Epithelial cell of proximal tubule (primary cell): ENCODE measurements at places on chromosomes 12 and 14.

DNA sequence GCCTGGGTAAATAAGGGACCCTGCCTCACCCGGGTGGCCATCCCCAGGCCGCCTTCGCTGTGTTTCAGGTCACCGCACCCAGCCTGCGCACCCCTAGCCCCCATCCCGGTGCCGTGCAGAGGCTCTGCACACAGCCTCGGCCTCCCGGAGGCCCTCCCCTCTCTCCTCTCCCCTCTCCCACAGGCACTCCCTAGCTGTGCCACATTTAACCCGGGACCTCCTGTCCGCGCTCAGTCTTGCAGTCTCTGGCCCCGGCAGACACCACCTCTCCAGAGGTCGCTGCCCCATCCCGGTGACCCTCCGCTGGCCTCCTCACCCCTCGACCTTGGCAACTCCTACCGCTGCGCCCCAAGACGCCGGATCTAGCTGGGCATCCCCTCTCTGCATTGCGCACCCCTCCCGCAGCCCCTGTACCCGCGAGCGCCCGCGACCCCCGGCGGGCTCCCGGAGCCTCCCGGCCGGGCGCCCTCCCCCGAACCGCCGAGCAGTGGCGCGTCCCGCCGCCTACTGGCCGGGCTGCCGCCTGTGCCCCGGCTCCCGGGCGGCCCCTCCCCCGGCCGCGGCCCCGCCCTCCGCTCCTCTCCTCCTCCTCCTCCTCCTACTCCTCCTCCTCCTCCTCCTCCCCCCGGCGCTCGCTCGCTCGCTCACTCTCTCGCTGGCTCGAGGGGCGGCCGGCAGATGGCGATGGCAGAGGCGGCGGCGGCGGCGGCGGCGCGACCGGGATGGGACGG lies 120.7 kb downstream of the AACS start:
- no peak for DNase-seq

GRCh38 chr12:91413581-91414546 lies 231.2 kb upstream of the DCN start:
- DNase-seq: peak; percentile 45

DNA sequence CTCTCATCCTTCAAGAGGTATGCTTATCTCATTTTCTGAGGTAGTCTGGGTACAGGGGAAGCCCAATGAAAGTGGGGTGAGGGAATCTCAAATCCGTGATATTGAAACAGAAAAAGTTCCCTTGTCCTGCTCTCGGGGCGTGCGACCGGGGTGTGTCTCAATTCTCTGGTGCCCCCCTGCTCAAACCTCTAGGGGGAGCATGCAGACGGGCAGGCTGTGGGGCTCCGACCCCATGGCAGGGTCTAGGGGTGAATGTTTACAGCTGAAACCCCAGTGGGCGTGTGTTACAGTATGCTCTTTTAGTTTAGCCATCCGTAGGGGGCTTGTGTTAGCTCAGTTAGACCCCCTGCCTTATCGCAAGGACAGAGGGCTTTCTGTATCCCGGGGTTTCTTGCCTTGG lies 68.7 kb downstream of the PTPRQ start:
- DNase-seq: no peak

DNA sequence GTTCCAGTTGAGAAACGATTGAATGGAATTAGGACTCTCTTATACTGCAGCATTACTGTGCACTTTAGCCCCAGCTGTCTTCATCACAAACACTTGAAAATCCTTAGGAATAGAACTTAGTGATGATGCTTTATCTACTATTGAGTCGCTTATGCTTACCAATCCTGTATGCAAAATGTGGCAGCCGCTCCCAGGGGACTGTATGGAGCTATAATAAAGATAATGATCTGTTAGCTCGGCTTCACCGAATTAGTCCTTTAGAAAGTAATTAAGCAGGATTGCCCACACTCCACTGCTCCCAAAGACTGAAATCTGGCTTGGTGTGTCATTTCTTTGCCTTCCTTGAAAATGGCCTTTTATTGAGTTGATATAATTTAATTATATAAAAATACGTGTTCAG lies 10.6 kb downstream of the EML1 start:
- DNase-seq: no peak

- DNase-seq: no peak
Measured at GRCh38 chr14:73740618-73741326, 26.6 kb upstream of the PNMA1 start.
